COLO829 (cell line): ENCODE measurements at places on chromosomes 12 and 14.

DNA sequence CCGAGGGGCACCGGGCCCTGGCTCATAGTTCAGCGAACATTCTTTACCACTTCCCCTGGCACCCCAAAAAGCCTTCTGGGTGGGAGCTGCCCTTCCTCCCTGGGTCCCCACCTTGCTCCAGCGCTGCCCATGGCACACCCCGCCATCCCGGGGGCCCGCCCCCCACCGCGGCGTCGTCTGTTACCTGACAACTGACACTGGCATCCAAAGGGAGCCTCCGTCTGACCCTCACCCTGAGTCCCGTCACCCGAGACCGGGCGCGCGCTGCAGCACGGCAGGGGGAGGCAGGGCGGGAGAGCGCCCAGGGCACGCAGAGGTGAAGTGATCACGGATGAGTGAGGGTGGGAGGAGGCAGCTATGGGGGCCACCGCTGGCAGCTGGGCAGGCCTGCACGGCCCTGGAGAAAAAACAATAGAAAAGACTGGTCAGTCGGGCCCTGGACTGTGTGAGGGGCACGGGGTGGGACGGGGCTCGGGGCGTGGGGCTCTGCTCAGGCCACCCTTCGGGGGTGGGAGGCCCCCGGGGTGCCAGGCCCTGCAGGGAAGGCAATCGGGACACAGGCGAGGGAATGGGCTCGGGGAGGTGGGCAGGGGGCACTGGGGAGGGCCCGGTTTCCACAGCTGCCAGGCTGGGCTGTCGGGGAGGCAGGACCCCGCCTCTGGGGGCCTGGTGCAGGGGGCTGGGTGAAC lies 40.7 kb downstream of the BCL11B start:
- DNase-seq, result no peak

GRCh38 chr12:14066021-14066420 lies 84.6 kb upstream of the GRIN2B start:
- no peak for DNase-seq

DNA sequence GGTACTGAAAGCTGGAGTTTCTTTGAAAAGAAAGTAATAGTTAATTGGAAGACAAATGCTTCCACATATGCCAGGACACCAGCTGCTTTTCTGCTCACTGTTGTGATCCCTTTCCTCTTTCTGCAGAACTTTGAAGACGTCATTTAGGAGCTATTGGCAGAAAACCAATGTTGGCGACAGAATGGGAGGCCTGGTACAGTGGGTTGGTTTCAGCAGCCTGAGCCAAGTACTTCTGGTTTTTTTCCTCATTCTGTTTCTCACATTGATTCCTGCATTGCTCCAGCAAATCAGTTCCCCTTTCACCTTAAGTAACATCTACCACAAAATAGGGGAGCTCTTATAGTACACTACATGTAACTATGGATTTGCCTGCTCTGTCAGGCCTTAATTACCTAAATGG lies 96.9 kb downstream of the FIGNL2 start:
- DNase-seq, result no peak

DNA sequence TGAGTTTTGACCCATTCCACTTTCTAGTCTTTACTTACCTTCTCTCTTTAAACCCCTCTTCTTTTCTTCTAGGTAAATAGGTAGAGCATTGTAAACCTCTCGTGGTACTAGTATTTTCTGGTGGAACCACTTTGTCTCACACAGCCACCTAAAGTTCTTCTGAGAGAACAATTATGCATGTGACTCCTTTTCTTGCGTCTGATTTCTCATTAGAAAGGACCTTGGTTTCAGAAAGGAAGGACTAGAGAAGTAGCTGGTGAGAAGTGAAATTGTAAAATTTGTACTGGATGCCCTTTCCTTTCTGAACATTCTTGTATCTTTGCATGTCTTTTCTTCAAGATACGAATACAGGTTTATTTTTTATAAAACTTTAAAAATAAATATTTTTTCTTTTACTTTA lies 99.0 kb downstream of the NUBPL start:
- DNase-seq, result no peak

DNA sequence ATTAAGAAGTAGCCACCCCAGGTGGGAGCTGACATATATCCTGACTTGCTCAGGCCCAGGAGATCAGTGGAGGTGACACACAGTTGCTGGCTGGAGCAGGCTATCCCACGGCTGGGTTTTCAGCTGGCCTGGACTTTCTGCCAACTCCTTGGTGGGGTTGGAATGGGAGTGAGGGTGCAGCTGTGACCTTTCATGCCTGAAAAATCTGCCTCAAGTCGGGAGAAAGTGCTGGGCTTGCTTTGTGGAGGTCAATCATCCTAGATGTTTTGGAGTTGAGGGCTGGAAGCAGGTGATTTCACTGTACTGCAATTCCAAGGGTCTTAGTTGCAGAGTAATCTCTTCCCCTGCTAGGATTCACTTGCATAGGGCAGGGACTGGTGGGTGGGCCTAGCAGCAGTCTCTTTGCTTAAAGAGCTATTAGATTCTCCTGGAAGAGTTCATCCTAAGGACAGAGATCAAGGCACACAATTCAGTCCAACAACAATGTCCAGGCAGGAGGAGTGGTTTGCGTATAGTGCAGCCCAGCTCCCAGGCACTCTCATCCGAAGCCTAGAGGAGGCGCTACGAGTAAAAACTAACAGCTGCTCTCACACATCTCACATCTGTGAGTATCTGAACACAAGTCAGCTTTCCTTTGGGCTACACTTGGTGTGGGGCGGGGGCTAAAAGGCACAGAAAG lies 98.1 kb downstream of the GAS2L3 start:
- no peak for DNase-seq

- DNase-seq, result no peak
Measured at GRCh38 chr14:95313190-95313589, 6.5 kb downstream of the CLMN start.
